ENCODE measurements at places on chromosomes 16 and 17. TPM values are rescaled to one million over a fixed set of nuclear protein-coding genes. Genes with fewer than 3 reads are reported as not detected.
A peak's percentile ranks its signal among the peaks of the same experiment; 100 is the strongest.

Gene RASD1
- total RNA-seq, result 0.36 TPM

GRCh38 chr17:63358111-63358839 is 87.8 kb downstream of the CYB561 start:
- no peak for DNase-seq

GRCh38 chr16:4654964-4655590 is 30.5 kb downstream of the MGRN1 start:
- DNase-seq, result no peak

- DNase-seq, result no peak
Observed at GRCh38 chr16:78496189-78496588, 396.7 kb downstream of the WWOX start.

DNA sequence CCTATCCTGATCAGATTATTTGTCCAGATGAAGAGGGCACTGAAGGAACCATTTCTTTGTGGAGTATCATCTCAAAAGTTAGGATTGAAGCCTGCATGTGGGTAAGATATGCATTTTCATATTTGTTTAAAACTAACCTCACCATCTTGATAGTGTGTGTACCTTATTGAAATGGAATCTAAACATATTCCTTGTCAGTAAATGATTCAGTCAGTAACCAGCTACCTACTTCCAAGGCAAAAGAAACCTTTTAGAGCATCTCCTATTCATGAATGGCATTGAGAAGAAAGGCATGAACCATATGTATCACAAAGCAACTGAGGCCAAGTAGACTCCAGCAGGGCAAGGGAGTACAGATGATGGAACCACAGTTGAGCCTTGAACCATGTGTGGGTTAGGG is 57.6 kb downstream of the VMP1 start:
- DNase-seq, result no peak

Gene C1QTNF1
- 0.32 TPM for total RNA-seq

Gene MRPL10
- total RNA-seq, result 70.0 TPM

Gene CAMKK1
- 2.4 TPM for total RNA-seq

- DNase-seq, result peak; percentile 78
Observed at GRCh38 chr16:31876951-31877828, 3.6 kb downstream of the ZNF267 start.

DNA sequence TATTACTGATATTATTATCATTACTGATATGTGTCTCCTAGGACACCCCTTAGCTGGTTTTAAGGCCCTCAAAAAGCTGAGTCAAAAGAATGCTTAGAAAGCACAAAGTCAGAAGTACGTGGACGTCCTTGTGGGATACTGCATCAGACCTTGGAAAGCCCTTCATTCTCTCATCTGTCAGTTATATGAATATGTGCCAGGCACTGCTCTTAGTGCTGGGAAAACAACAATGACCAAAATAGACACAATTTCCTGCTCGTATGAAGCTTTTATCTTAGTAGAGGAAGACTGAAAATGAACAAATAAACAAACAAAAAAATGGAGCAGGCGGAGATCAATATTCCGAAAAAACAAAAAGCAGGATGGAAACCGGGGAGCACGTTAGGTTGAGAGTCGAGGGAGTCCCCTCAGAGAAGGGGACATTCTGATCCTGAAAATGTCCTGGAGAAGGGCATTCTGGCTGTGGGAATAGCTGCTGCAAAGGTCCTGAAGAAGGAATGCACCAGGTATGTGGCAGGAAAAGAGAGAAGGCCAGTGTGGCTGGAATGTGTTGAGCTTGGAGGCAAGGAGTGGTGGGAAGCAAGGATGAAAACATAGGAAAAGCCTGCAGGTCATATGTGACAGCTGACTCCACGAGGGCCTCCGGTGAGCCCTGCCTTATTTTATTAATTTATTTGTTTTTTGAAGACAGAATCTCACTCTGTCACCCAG is 15.5 kb upstream of the TMEM94 start:
- DNase-seq, result no peak

DNA sequence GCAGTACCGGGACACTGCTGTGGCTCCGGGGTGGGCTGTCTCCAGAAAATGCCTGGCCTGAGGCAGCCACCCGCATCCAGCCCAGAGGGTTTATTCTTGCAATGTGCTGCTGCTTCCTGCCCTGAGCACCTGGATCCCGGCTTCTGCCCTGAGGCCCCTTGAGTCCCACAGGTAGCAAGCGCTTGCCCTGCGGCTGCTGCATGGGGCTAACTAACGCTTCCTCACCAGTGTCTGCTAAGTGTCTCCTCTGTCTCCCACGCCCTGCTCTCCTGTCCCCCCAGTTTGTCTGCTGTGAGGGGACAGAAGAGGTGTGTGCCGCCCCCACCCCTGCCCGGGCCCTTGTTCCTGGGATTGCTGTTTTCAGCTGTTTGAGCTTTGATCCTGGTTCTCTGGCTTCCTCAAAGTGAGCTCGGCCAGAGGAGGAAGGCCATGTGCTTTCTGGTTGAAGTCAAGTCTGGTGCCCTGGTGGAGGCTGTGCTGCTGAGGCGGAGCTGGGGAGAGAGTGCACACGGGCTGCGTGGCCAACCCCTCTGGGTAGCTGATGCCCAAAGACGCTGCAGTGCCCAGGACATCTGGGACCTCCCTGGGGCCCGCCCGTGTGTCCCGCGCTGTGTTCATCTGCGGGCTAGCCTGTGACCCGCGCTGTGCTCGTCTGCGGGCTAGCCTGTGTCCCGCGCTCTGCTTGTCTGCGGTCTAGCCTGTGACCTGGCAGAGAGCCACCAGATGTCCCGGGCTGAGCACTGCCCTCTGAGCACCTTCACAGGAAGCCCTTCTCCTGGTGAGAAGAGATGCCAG is 12.9 kb downstream of the STH start:
- no peak for DNase-seq

DNA sequence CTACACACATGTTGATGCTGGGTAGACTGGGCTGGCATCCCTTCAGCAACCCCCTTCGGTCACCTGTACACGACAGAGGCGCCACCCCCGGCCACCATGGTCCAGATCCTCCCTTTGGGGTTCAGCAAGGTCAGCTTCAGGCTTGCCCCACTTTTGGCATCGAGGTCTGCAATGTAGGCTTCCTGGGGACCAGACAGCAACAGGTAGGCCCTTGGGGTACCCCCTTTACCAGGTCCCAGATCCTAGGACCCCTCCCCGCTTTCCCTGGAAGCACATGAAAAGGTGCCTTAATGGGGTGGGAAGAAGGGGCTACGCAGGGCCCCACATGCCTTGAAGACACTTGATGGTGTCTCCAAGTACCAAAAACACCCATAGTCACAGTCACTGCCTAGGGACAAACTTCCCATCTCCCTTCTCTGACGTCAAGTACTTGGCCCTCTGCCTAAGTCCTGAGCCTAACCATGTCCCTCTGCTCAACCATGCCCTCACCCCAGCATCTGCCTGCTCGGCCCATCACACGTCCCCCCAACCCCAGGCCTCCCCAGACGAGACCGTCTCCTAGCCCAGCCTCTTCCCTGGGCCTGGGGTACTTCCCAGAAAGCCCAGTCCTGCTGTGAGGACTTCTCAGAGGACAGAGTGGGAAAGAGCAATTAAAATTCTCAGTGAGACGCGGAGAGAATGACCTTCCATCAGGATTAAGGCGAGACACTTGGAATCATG is 12.1 kb downstream of the ACLY start:
- DNase-seq, result no peak

- DNase-seq, result peak; percentile 87
Observed at GRCh38 chr16:68265078-68265920, 973 bp downstream of the SLC7A6 start.
